ENCODE measurements at places on chromosomes 13 and 19.

- DNase-seq, result no peak
Observed at GRCh38 chr13:95457294-95457693, 95.2 kb upstream of the CLDN10 start.

DNA sequence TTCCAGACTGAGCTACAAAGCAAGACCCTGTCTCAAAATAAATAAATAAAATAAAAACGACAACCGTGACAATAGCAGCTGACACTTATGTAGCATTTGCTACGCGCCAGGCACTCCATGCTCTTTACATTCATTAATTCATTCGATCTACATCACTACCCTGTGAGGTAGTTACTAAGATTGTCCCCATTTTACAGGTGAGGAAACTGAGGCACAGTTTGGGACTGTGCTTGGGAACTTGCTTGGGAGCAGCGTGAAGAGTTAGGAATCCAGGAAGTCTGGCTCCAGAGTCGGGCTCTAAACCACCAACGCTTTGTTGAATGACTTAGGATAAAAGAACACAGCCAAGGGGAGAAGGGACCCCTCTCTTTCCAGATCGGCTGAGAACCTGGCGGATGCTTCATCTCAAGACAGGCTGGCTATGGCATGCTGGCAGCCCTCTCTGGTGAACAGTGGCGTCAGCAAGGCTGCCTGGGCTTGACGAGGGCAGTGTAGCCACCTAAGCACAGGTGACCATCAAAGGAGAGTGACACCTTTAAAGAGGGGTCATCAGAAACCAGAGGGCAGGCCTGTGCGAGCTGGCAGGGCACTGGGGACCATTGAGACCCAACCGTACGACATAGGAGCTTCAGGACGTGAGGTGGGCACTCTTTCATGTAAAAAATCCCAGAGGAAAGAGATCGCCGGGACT lies 591 bp downstream of the DOHH start:
- no peak for DNase-seq

DNA sequence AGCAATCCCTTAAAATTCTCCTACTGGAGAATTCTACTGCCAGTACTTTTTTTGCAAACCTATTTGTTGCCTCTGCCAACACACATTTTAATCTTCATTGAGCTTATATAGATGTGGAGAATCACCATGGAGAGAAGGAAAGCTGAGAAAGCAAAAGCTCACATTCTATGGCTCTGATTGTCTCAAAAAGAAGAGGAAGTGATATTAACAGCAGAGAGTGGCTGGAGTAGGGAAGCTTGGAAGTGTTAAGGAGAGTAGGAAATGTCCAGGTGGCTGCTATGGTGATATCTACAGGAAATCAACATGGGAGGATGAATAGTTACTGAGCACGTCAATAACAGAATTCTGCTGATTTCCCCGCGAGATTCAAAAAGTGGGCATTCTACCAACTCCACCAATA lies 78.8 kb upstream of the TDRD3 start:
- DNase-seq, result no peak

GRCh38 chr13:64075543-64076271 lies 2660.1 kb upstream of the PCDH20 start:
- DNase-seq, result no peak

DNA sequence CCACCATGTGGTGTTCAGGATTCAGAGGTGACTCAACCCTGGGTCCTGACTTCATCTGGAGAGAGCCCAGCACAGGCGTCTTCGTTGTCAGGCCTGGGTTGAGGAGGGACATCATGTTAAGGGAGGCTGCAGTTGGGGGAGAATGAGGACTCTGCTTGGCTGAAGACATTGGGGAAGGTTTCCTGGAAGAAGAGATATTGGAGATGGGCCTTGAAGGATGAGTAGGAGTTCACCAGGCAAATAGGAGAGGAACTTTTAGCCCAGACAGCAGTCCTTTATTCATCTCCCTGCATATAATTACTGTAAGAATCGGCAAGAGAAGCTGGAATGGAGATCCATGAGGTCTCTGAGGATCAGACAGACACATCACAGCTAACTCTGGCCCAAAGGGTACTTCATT lies 38.9 kb downstream of the VAV1 start:
- no peak for DNase-seq

- peak; percentile 57 for DNase-seq
Observed at GRCh38 chr19:46487802-46488445, 7.7 kb downstream of the PNMA8B start.

- peak; percentile 54 for DNase-seq
Observed at GRCh38 chr19:38514812-38515633, 81.5 kb downstream of the RYR1 start.

DNA sequence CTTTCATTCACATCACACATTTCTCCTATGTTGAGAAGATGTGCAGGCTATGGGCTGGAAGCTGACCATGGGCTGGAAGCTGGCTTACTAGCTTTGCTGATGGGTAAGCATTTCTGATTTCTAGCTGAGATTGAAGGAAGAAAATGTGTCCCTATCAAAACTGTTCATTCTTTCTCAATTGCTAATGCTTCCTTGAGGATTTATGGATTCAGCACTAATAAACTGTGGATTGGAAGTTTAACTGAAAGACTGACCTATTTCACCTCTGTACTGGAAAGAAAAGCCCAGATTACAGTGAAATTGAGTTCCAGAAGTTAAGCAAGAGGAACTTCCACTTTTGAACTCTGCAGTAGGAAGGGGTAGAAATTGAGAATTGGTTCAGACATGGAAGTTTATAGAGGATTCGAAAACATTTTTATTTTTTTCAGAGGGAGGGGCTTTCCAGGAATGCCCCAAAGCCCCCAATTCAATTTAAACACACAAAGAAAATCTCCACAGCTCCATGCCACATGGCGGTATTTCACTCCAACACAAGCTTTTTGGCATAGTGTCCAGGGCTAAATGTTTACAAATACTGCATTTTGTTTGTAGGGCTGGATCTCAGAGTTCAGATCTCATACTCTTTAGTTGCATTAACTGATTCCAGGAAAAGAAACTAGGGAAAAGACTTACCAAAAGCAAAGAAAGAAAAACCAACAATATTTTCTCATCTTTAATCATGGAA lies 61.2 kb upstream of the ARGLU1 start:
- DNase-seq, result no peak

DNA sequence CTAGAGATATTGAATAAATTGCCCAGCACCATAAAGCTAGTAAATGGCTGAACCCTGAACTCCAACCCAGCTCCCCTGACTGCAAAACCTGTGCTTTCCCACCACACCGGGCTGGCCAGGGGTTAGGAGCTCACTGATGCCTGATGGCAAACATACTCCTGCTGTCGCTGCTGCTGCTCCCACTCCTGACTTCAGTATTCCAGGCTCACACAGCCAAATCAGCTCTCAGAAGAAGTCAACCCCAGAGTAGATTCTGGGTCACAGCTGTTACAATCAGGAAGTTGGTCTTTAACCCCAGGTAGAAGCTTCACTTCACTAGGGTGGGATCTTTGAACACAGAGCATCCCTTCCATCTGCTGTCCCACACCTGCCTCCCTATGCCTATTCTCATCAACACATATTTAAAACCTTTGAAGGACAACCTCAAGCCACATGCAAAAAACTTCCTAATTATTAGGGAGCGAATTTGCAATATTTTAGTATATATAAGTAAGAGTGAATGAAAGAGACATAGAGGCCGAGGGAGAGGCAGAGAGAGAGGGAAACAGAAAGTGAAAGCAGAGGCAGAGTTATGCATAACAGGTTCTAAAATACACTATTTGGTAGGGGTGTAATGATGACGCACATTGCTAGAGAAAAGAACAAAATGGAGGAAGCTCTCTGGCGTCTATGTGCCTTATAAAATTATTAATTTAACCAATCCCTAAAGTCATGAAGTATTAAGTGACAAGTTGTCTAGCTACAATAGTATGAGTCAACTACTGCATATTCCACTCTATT lies 99.4 kb upstream of the SERP2 start:
- no peak for DNase-seq

DNA sequence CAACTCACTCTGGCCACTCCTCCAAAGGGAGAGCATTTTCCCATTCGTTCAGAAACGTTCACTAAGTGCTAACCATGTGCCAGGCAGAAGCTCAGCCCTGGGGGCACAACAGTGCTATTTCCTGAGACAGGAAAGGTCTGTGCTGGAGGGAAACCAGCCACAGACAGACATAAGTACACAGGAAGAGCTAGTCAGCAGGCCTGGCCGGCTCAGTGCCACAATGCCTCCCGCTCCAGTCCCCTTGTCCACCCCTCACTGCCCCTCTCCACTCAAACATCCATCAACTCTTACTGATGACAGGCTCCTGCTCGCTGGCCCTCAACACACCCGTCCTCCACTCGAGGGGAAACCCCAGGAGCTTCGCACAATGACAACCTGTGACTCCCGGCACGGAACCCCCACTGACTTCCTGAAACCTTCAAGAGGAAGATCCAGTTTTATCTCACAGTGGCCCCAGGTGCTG lies 11.3 kb upstream of the PLA2G4C start:
- DNase-seq, result no peak

DNA sequence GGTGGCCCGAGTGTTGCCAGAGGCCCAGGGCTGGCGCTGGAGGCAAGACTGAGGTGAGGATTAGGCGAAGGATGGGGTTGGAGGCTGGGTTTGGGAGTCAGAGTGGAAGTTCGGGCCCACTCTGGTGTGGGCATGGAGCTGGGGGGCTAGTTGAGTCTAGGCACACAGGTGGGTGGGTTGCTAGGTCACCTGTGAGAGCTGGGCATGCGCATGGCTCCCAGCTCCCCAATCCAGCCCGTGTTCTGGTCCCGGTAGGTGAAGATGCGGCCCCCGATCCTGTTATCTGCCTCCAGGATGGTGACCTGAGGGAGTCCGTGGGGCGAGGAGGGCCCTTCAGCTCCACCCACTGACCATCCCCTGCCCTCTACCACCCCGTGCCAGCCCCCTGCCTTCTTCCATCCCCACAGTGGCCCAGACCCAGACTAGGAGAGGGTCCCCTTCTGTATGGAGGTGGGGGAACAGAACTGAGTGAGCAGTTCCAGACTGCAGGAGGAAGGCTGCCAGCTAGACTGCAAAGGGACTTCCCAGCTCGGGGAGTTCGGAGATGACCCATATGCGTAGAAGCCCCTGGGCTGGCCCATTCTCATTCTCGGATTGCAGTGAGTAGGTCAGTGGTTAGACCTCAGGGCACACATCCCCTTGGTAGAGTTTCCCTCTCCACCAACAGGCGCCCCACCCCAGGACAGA lies 1.7 kb downstream of the IL4I1 start:
- no peak for DNase-seq

GRCh38 chr13:45464141-45464686 lies 525 bp upstream of the COG3 start:
- DNase-seq, result no peak

GRCh38 chr19:11141937-11142527 lies 13.6 kb downstream of the SPC24 start:
- no peak for DNase-seq

GRCh38 chr13:68628994-68629393 lies 1398.9 kb upstream of the PCDH9 start:
- DNase-seq, result no peak

GRCh38 chr19:1590641-1591397 lies 1.8 kb downstream of the MBD3 start:
- no peak for DNase-seq

GRCh38 chr19:3420909-3421619 lies 54.7 kb downstream of the NFIC start:
- DNase-seq, result no peak

DNA sequence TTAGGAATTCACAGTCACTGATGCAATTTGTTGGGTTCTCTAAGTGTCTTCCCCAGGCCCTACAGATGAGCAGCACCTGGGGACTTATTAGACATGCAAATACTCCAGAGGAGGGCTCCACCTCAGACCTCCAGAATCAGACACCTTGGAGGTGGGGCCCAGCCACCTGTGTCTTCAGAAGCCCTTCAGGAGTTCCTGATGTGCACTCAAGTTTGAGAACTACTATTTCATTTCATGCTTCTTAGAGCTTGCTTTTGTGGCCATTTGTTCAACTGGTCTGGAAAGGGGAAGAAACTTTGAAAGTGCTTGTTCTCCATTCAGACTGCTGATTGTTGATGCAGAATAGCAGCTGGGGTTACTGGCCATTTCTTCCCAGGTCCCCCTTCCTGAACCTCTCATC lies 472.0 kb downstream of the COG6 start:
- DNase-seq, result no peak

- no peak for DNase-seq
Observed at GRCh38 chr19:55585658-55586339, 5.2 kb upstream of the ZNF579 start.

DNA sequence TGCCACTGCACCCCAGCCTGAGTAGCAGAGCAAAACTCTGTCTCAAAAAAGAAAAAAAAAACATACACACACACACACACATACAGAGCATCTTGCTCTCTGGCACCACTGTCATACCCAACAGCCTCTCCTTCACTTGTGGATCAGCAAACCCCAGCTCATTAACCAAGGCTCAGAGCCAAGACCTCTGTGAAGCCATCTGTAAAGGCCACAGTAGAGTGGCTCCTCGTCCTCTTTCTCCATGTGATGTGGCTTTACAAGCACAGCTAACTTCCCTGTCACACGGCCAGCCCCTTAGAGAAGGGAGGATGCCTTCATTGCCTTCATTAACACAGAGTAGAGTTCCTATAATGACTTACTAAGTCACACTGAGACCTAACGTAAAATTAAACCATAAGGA lies 62.7 kb upstream of the LSM14A start:
- DNase-seq, result no peak

GRCh38 chr19:38683393-38684077 lies 36.1 kb downstream of the ACTN4 start:
- DNase-seq, result no peak

DNA sequence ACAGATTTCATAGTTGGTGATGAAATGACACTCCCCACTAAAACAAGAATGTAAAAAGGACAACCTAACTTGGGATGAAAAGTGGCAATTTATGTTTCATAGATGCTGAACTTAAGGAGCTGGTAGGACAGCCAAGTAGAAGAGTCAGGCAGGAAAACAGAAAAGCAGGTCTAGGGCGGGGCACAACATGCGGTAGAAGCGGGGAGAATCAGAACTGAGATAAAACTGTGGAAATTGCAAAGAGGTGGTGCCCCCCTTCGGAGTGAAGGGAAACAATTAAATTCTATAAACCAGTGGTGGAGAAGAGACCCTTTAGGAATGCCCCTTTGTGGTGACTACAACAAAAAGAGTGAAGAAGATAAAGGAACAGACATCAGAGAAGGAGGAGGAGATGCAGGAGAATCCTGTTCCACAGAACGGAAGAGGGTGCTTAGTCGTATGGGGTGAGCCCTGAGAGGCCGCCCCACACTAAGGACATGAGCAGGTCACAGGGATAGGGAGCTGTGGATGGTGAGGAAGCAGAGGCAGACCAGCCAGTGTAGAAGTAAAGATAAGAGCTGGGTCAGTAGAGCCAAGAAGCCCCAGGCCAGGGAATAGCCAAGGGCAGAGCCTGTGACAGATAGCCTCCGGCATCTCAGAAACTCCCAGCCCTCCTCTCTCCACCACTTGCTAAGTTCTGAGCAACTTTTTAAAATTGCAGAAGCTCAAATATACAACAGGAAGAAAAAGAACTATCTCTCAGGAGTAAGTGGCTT lies 100.3 kb upstream of the DOCK9 start:
- no peak for DNase-seq

DNA sequence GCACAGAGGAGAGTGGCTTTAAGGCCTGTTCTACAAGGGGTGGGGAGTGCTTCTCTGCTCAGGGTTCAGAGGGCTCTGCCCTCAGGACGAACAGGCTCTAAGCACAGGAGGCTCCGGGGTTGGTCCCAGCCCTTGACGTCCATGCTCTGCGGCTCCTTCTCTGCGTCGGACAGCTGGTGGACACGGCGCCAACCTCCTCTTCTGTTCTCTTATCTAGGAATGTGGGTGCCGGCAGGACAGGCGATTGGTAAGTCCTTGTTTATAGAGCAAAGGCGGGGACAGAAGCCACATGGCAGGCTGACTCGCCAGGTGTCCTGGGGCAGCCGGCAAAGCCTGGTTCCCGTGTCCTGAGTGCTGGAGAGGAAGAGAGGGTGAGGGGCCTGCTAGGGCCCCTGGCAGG lies 8.4 kb upstream of the RPS15 start:
- no peak for DNase-seq

- DNase-seq, result no peak
Observed at GRCh38 chr13:113260996-113261395, 36.0 kb upstream of the LAMP1 start.
